ENCODE measurements at places on chromosomes 4 and X. TPM values are rescaled to one million over a fixed set of nuclear protein-coding genes. Genes with fewer than 3 reads are reported as not detected.

Gene H2BW2
- total RNA-seq: not detected

Gene PAGE2
- total RNA-seq: not detected

Gene PCDH18
- total RNA-seq: 207 TPM

Gene USP9X
- 116 TPM for total RNA-seq

Gene ARAF
- total RNA-seq: 39.1 TPM

Gene MAGEC3
- total RNA-seq: not detected

Gene POLN
- total RNA-seq: 6.1 TPM

Gene AREG
- 0.29 TPM for total RNA-seq

Gene PLAC8
- total RNA-seq: 8.3 TPM

Gene MAGEA12
- not detected for total RNA-seq

Gene RTL3
- 0.12 TPM for total RNA-seq

Gene DCAF12L2
- total RNA-seq: 4.0 TPM

Gene POU4F2
- not detected for total RNA-seq

Gene SCD5
- 27.0 TPM for total RNA-seq

Gene PDCL2
- total RNA-seq: not detected

Gene ATOH1
- total RNA-seq: not detected

Gene TRPC5OS
- total RNA-seq: not detected

Gene ACOX3
- 31.9 TPM for total RNA-seq

Gene TIGD4
- total RNA-seq: 2.2 TPM

Gene MAGEB10
- not detected for total RNA-seq

Gene ALB
- 12.1 TPM for total RNA-seq

Gene SCML1
- total RNA-seq: 17.3 TPM

Gene PHEX
- 0.18 TPM for total RNA-seq

Gene DUX4
- not detected for total RNA-seq

Gene GAGE12H
- not detected for total RNA-seq

Gene SCRG1
- total RNA-seq: not detected

Gene FAM9B
- total RNA-seq: 0.12 TPM

Gene EBP
- total RNA-seq: 44.4 TPM

Gene COQ2
- total RNA-seq: 12.6 TPM

Gene PAGE1
- total RNA-seq: not detected

Gene IGFBP7
- 675 TPM for total RNA-seq

Gene GAK
- total RNA-seq: 108 TPM

Gene TRO
- total RNA-seq: 71.2 TPM

Gene ETDB
- total RNA-seq: not detected

Gene KANTR
- total RNA-seq: 29.0 TPM

Gene MAGED4
- total RNA-seq: 60.8 TPM

Gene CXorf49
- total RNA-seq: not detected

Gene ARHGAP4
- 54.8 TPM for total RNA-seq

Gene BEND4
- 1.4 TPM for total RNA-seq

Gene SPANXC
- total RNA-seq: not detected

Gene SHROOM2
- 20.1 TPM for total RNA-seq

Gene SPANXN4
- total RNA-seq: not detected

Gene MUC7
- not detected for total RNA-seq

Measured in metanephros (tissue), 2 donors.